ENCODE measurements at places on chromosomes 6 and 20. TPM values are rescaled to one million over a fixed set of nuclear protein-coding genes. Genes with fewer than 3 reads are reported as not detected.
A peak's percentile ranks its signal among the peaks of the same experiment; 100 is the strongest.

Gene C20orf202
- not detected for total RNA-seq

Gene CYP39A1
- 7.1 TPM for total RNA-seq

Gene PRDM13
- total RNA-seq = not detected

Gene FAM162B
- total RNA-seq = 8.0 TPM

Gene MICB
- 2.9 TPM for total RNA-seq

- H3K27me3 ChIP-seq = no peaks in the 10 kb centered on the region
- peak overlapping the region; percentile 93 for H3K27ac ChIP-seq
- H3K4me1 ChIP-seq = peaks cover 19% of the 10 kb centered on the region
- no peak for DNase-seq
- peaks cover 11% of the 10 kb centered on the region for H3K36me3 ChIP-seq
These were observed 1.2 kb downstream of the OGFRL1 start for GRCh38 chr6:71289802-71290175.

- H3K4me3 ChIP-seq = no peak overlapping the region
- H3K4me1 ChIP-seq = no peaks in the 10 kb centered on the region
- H3K36me3 ChIP-seq = no peaks in the 10 kb centered on the region
- no peak for DNase-seq
- H3K27me3 ChIP-seq = no peaks in the 10 kb centered on the region
These were observed 221.6 kb downstream of the LAMA2 start for GRCh38 chr6:129104560-129104959.

- no peak overlapping the region for H3K27ac ChIP-seq
- peaks cover 4% of the 10 kb centered on the region for H3K27me3 ChIP-seq
- DNase-seq = no peak
- H3K4me3 ChIP-seq = no peak overlapping the region
These were observed 231.7 kb downstream of the TAF4 start for GRCh38 chr20:61833807-61834610.

DNA sequence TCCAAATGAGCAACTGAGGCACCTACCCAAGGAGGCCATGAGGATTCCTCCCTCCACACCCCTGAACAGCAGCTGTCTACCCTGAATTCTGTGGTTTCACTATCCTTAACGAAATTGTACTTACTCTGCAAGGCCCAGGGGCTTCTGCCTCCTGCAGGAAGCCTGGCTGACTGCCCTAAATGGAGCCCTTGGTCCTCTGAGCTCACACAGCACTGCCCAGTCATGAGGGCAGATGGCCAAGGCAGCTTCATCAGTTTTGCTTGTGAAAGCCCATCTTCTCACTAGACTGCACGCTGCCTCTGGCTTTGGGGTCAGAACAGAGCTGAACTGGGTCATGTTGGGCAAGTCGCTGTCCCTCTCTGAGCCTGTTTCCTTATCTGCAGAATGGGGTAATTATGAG, 26.4 kb upstream of the SIRPA start:
- no peak overlapping the region for H3K27ac ChIP-seq
- peaks cover 22% of the 10 kb centered on the region for H3K27me3 ChIP-seq

- H3K27ac ChIP-seq = no peak overlapping the region
- no peaks in the 10 kb centered on the region for H3K36me3 ChIP-seq
- no peaks in the 10 kb centered on the region for H3K27me3 ChIP-seq
- H3K4me3 ChIP-seq = no peak overlapping the region
These were observed 22.4 kb upstream of the SNX9 start for GRCh38 chr6:157800420-157801237.

GRCh38 chr6:43243664-43244321, 512 bp downstream of the TTBK1 start:
- no peaks in the 10 kb centered on the region for H3K36me3 ChIP-seq
- no peak overlapping the region for H3K27ac ChIP-seq
- no peak for DNase-seq
- H3K4me1 ChIP-seq = peaks cover 7% of the 10 kb centered on the region

- H3K27me3 ChIP-seq = no peaks in the 10 kb centered on the region
- no peak overlapping the region for H3K4me3 ChIP-seq
- peak; percentile 90 for DNase-seq
These were observed 244.5 kb downstream of the MAFB start for GRCh38 chr20:40444516-40444915.

DNA sequence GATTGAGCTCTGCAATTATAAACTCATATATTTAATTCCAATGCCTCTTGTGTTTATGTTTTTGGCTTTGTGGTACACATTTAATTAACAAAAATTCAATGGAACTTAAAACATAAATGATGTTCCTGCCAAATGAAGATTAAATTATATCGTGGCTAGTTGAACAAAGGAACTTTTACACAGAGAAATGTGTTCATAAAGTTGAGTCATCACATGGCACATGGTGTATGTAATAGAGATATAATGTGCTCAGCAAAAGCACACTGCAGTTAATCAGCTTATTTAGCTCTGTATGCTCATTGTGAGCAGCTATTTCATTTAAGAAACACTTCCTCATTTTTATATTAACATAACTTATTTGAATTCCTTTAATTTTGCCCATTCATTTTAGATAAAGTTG, 1295.6 kb upstream of the CITED2 start:
- no peak overlapping the region for H3K4me3 ChIP-seq
- H3K27ac ChIP-seq = no peak overlapping the region
- no peaks in the 10 kb centered on the region for H3K4me1 ChIP-seq
- no peaks in the 10 kb centered on the region for H3K36me3 ChIP-seq
